ENCODE measurements at places on chromosomes 13 and 19.

DNA sequence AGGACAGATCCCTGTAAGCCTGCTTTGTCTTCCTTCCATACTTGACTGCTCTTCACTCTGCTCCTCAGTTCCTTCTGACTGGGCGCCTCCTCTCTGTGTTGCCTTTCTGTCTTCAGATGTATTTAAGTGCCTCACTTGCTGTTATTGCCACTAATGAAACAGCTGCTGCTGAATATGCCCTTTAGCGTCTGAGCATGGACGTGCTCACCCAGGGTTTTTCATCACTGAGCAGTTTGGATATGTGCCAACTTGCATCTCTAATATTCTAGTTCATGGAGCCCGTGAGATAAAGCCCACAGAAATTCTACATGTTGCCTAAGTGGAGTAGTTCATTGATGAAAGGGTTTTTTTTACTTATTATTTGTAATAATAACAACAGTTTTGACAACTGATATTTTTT lies 198.2 kb downstream of the MYO16 start:
- DNase-seq = no peak

- DNase-seq = no peak
These were observed 51.9 kb downstream of the DNM2 start for GRCh38 chr19:10769533-10770491.

- no peak for DNase-seq
These were observed 17.2 kb downstream of the PKN1 start for GRCh38 chr19:14450168-14450874.

- peak; percentile 43 for DNase-seq
These were observed 344.1 kb downstream of the RFC3 start for GRCh38 chr13:34161931-34162543.

DNA sequence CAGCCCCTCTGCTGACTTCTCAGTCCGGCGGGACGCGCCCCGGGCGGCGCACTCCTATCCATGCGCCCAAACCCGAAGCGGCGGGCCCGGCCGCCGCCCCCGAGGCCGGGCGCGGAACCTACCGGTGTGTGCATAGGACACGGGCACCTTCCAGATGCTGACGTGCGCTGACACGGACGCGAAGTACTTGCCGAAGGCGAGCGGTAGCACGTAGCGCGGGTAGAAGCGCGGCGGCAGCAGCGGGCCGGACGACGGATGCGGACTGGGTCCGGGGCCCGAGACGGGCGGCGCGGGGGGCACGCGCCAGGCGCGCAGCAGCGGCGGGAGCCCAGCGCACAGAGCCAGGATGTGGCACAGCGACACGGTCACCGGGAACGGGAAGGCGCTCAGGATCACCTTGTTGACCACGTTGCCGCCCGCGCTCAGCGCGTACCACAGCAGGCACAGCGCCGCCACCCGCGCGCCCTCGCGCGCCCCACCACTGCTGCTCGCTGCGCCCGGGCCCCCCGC lies 338 bp downstream of the SLC35E1 start:
- DNase-seq = no peak

GRCh38 chr13:53214433-53214832 lies 185.8 kb downstream of the OLFM4 start:
- DNase-seq = no peak

Data from AG04450 (cell line).